ENCODE measurements at places on chromosomes 3 and 15.
A peak's percentile ranks its signal among the peaks of the same experiment; 100 is the strongest.

DNA sequence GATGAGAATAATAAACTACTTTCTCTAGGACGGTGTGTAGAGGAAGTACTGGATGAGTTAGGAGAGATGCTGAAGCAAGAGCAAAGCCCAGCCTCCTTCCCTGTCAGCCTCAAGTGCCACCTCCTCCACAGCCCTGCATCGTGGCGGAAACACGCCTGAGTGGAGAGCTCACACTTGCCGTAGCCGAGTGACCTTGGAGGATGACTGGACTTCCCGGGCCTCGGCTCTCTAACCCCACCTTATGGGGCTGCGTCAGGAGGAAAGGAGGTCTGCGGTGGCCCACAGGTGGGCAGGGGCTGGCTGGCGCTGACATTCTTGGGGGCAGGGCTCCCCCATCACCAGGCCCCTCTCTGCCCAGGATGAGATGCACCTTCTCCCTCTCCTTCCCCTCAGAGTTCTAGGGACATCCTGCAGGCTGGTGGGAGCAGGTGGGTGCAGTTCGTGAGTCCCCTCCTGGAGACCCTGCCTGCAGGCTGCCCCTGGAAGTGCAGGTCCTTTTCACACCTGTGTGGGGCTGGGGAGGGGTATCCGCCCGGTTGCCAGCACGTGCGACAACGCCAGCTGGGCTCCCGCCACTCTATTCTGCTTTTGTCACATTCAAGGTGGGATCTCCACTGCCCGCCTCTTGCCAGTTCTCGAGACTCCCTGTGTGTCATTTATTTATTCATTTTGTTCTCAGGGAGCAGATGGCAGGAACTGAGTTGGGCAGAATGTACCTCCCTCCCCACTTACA, 175.2 kb downstream of the MEGF11 start:
- DNase-seq: no peak

DNA sequence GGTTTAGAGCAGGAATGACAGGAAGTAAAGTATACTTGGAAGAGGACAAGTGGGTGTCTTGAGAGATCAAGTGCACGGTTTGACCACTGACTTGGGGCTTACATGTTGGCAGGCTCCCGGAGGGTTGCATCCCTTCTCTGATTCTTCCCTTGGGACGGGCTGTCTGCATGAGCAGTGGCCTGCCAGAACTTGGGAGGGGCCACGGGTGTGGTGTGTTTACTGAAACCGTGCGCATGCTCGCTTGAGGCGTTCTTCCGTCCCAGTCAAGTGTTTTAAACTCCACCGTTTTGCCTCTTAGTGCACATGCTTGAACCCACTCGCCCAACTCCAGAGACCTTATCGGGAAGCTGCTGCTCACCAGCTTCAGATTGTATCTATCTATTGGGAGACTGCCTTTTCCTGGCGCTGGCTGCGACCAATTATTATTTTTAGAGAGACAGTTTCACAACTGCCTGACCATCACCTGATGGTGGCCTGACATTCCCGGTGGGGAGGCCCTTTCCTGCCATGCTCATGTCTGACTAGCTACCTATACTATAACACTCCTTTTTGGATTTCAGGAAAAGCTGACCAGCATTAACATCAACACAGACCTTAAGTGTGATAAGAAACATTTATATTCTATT, 14.9 kb upstream of the C3orf22 start:
- no peak for DNase-seq

DNA sequence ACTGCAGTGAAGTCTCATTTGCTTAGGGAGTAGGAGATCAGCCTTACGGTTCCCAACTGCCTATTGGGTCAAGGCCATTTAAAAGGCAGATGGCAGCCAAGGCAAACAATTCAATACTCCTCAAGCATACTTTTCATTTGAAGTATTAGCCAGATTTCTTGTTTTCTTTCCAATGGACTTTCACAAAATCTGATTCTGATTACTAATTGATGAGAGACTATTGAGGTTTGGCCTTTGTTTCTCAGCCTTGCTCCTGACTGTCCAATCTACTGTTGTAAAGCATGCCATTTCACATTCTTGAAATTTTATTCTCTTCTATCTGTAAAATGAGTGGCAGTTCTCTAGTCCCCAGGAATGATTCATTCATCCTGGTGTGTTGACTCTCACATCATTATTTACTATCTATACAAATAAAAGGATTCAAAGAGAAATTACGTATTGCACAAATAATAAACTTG, 166.2 kb upstream of the TGFBR2 start:
- DNase-seq: peak; percentile 27

- DNase-seq: no peak
Measured at GRCh38 chr3:101228441-101228840, 91.9 kb downstream of the IMPG2 start.

DNA sequence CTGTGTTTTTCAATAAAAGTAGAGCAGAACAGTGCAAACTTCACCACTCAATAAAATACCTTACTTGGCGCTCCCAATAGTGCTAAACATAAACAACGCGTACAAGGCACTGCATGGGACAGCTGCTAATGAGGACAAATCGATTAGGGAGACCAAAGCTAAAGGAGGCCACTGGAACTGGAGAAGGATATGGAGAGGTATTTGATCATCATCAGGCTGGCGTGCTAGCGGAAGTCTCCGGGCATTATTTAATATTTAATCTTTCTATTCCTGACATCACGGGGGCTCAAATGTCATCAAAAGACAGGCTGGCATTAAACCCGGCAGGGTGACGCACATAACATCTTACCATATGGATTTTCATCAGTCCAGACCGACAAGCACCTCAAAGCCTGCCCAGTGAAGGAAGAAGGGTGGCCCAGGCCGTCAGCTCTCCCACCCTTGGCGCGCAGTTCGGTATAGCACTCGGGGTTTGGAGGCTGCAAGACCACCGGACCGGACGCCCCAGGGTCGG, 604 bp downstream of the CCPG1 start:
- DNase-seq: peak; percentile 38

DNA sequence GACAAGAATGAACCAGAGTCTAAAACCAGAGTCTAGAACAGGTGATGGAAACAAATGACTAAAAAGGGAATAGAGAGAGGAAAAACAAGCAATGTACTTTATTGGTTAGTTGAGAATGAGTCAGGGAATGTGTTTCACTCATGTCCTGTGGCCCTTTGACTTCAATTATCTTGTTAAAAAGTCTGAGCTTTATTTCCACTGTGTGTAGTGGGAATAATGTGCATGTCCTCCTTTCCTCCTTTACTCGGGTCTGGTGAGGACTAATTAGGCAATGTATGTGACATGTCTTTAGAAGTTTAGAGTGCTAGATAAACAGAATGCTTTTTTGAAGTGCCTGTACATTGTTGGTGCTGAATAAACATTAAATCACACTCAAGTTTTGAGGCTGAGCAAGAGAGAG, 21.3 kb downstream of the LSAMP start:
- DNase-seq: no peak

- no peak for DNase-seq
Measured at GRCh38 chr3:143064777-143065176, 54.8 kb upstream of the CHST2 start.

GRCh38 chr3:52092271-52092660, 35.9 kb upstream of the DUSP7 start:
- DNase-seq: no peak

DNA sequence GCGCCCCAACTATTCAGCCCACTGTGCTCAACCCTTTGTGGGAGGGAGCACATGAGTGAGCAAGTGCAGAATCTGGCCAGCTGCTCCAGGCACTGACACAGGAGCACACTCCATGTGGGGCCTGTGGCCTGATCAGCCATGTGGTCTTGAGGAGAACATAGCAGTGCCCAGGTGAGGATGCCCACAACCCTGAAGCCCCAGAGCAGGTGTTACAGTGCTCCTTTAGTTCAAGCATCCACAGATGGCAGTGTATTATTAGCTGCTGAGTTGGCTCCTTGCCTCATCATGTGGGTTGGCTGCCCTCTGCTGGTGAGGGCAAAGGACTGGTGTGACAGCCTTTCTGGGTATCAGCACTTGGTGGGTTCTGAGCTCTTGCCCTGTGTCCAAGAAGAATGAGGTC, 1588.2 kb downstream of the SI start:
- peak; percentile 24 for DNase-seq

DNA sequence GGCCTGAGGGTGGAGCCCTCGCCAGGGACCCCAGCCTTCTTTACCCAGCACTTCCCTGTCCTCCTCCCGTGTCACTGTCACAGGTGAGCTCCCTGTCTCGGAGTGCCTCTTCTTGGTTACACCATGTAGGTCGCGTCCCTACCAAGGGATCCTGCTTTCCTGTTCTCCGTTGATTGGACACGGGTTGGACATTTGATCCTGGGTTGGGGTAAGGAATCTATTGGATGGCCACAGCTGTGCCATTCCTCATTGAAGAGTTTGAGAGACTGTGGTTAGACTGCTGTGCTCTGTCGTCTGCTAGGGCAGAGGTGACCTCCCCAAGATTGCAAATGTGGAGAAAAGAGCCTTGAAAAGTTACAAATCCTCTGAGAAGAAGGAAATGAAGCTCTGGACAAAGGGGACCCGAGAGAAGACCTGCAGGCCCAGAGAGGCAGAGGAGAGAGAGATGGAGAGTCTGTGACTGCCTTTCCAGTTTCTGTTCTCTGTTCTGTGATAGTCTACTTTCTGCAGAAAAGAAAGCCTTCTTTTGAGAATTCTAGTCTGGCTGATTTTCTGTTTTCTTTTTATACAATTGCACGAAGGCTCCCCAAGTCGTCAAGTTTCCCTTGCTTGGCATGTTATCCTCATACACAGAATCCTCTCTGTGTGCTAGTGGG, 325.7 kb upstream of the RGMA start:
- DNase-seq: no peak

DNA sequence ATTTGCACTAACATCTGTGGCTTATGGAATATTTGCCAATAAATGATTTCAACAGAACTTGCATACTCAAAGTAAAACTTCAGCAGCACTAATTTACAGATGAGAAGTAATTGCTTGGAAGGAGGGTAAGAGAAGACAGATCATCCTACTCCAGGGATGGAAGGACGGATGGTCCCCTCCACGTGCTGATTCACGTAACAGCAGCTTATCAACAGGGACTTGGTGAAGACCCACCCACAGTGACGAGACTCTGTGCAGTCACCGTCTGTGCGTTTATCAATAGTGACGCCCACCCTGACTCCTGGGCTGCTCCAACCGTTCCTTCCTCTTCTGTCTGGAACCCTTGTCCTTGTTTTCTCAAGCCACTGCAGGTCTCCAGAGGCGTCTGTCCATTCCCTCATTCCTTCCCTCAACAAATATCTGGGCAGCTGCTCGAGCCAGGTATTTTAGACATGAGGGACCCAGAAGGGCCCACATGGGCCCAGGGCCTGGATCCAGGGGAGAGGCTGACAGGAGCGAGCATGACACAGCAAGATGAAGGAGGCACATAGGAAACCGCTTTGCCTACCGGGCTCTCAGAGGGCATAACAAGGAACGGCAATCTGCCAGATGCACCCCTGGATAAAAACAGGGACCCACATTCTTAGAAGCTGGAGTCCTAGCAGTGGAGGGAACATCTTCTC, 33.3 kb downstream of the PCSK6 start:
- no peak for DNase-seq

GRCh38 chr15:88529021-88529630, 17.4 kb downstream of the DET1 start:
- DNase-seq: peak; percentile 25

DNA sequence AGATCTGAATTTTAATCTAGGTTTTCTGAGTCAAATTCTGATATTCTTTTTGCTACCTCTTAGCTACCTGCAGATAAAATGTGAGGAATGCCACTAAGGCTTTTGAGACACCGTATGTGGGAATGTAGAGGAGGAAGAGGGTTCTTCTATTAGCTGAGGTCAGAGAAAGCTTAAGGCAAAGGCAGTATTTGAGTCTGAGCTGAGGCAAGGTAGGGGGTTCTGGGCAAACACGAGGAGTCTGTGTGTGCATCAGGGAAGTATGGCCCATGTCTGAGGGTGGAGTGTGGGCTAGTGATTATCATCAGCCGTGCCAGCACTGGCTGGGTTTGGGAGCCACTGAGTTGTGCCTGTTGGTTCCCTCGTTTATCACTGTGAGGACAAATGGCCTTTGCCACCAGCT, 181.1 kb downstream of the SOX2 start:
- no peak for DNase-seq

GRCh38 chr3:169948559-169949448, 17.8 kb upstream of the SEC62 start:
- DNase-seq: no peak

DNA sequence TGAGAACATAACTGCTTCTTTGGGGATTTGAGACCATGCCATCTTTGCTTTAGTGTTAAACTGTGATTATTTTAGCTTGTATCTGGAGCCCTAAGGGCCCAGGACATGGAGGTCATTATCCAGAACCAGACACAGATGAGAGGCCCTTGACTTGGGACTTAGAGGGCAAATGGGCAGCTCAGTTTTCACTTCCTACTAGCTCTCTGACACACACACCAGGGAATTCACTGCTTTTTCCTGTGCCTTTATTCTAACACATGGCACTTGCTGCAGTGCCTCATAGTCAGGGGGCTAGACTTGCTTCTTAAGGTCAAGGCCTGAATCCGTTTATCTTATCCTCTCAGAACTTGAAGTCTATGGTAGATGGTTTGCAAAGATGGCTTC, 33.3 kb downstream of the AMOTL2 start:
- DNase-seq: no peak

- no peak for DNase-seq
Measured at GRCh38 chr3:46576-46975, 150.0 kb upstream of the CHL1 start.

DNA sequence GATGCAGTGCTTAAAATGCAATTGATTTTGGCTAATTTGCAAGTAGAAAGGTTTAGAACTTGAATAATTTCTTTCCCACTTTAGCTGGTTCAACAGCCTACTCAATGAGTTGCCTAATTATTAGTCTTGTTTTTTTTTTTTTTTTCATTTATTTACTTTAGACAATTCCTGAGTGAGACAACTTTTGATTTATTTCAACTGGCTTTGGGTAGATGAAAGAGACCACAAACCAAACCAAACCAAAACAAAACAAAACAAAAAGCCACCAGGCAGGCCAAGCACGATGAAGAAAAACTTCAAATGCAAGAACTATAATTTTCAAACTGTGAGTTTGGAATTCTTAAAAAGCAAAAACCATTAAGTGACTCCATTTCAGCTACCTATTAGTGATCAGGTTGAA, 469.9 kb downstream of the GBE1 start:
- no peak for DNase-seq

DNA sequence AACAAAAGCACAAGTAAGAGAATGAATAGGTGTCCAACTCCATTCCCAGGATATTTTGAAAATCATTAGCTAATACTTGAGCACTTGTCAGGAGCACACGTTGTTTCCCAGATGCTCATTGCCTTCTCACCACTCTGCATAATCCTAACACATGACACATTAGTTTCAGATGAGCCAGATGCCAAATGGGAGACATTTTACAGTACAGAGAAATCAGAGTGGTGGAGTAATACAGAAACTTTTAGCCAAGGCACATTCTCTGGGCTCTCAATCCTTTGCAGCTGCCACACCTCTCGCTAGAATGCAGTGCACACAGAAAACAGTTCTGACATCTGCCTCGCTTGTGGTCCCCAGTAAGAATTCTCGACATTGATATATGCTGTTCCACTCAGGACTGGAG, 76.6 kb downstream of the P3H2 start:
- DNase-seq: peak; percentile 39

- DNase-seq: no peak
Measured at GRCh38 chr15:56817321-56818080, 84.2 kb upstream of the ZNF280D start.

Measured in AG20443 (cell line).